ENCODE measurements at places on chromosomes 11 and 22.

GRCh38 chr22:31866918-31867317 is 77.4 kb upstream of the YWHAH start:
- no peak for DNase-seq

DNA sequence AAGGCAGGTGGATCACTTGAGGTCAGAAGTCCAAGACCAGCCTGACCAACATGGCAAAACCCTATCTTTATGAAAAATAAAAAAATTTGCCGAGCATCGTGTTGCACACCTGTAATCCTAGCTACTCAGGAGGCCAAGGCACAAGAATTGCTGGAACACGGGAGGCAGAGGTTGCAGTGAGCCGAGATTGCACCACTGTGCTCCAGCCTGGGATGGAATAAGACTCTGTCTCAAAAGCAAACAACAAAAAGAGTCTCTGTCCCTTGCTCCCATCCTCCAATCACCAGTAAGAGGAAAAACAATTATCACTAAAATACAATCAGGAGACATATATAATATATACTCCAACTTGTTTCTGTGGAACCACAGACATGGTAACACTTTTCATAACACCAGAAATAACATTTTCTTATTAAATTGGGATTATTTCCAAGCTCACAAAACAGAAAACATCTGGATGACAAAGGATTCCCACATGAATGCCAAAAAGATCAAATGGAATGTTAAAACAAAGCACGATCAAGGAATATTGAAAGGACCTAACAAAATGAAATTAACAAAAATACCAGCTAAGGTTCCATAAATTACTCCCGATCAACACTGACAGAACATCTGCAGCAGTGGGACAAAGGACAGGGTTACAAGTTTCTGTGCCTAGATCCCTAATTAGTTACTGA is 15.2 kb downstream of the FCHSD2 start:
- no peak for DNase-seq

- DNase-seq, result no peak
Observed at GRCh38 chr11:128463371-128463829, 124.0 kb downstream of the ETS1 start.

DNA sequence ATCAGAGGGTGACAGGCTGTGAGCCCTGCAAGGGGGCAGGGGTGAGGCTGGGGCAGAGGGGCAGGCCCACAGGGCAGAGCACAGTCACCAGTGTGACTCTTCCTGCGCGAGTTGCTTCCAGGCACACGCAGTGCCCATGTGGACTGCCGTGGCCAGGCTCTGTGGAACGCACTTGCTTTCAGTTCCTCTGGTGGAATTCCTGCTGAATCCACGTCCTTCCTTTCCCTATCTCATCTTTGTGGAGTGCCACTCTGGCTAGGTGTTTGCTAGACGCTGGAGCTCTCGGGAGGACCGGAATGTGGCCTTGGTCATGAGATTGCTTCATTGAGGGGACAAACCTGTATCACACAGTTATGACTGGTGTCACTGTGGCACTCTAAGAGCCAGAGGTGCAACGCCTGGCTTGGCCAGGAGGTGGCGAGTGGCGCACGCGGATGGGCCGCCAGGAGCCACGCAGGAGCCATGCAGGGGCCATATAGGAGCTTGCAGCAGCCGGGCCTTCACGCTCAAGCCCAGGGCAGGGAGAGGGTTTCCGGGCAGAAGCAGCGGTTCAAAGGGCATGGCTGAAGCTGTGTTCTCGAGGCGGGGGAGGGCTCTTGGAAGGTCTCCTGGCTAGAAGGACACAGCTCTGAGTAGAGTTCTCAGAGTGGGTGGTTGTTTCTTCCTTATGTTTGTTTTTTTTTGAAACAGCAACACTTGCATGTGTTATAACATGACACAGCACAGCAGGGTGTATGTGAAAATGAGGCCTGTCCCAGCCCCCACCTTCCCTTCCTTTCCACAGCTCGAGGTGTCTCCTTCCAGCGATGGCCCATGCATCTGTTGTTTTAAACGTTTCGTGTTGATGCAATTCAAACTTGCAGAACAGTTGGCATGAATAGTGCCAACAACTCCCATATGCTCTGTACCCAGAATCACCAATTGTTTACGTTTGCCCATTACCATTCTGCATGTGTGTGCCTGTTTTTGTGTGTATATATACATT is 36.2 kb downstream of the TBC1D22A start:
- peak; percentile 63 for DNase-seq

DNA sequence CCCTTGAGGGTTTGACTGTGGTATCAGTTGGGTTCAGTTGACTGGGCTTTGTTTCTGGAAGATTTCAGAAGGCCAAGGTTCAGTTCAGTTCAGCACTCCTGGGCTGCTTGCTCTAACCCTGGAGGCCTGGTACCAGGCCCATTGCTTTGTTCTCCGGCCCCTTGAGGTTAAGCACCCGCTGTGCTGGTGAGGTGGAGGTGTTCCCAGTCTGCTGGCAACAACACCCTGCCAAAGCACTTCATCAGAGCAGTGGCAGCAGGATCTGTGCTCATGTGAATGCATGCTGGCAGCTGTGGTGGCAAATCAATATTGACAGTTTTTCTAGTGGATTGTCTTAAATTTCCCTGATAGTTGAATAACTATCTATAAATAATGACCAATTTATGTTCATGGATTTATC is 3.8 kb upstream of the SCGB1D1 start:
- no peak for DNase-seq

DNA sequence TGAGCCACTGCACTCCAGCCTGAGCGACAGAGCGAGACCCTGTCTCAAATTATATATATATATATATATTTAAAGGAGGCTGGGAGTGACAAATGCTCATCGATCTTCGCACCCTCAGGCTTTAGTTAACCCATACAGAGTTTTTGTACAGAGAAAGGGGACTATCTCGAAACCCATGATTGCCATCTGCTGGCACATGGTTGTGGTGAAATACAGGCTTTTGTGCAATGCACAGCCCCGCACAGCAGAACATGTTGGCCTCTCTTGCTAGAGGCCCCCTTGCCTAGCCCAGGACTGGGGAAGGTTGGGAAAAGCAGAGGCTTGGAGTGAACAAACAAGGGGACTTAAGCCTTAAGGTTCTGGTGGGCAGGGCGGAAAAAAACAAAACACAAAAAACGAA is 3.6 kb downstream of the MYBPC3 start:
- peak; percentile 41 for DNase-seq

- no peak for DNase-seq
Observed at GRCh38 chr11:73537969-73538368, 59.9 kb downstream of the FAM168A start.

- no peak for DNase-seq
Observed at GRCh38 chr11:131592734-131593133, 222.3 kb downstream of the NTM start.

- no peak for DNase-seq
Observed at GRCh38 chr11:120778685-120779490, 245.0 kb upstream of the TBCEL start.

DNA sequence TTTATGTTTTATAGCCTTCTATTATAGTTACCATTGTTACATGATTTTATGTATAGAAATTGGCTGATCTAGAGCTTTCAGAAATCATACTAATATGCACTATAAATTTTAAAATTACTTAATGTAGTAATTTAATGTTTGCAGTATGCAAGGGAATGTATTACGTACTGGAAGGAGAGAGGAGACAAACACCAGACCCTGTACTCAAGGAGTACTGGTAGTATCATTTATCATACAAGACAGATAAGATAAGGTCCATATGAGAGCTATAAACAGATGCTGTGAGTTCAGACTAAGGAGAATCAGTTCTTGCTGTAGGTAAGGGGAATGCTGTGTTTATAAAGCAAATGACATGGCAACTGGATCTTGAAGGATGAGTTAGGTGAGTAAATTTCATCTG is 765 bp downstream of the BCO2 start:
- DNase-seq, result no peak

- DNase-seq, result peak; percentile 66
Observed at GRCh38 chr11:17351510-17352176, at the start of gene NCR3LG1. NCR3LG1 (plus strand) TSS chr11:17351800; CDS start chr11:17351970, 170 bp downstream.

All from KBM-7 (cell line).